ENCODE measurements at places on chromosomes 1 and 21. TPM values are rescaled to one million over a fixed set of nuclear protein-coding genes. Genes with fewer than 3 reads are reported as not detected.

IL20 gene
- polyA plus RNA-seq = not detected

ST6GALNAC5 gene
- polyA plus RNA-seq = not detected

CD1E gene
- polyA plus RNA-seq = not detected

TFB2M gene
- polyA plus RNA-seq = 19.1 TPM

NTMT2 gene
- polyA plus RNA-seq = not detected

All from IgD-negative memory B cell (primary cell).